ENCODE measurements at places on chromosomes 1 and 21.
A peak's percentile ranks its signal among the peaks of the same experiment; 100 is the strongest.

- peak; percentile 66 for DNase-seq
These were observed 600 bp downstream of the CLK2 start for GRCh38 chr1:155272466-155273342.

DNA sequence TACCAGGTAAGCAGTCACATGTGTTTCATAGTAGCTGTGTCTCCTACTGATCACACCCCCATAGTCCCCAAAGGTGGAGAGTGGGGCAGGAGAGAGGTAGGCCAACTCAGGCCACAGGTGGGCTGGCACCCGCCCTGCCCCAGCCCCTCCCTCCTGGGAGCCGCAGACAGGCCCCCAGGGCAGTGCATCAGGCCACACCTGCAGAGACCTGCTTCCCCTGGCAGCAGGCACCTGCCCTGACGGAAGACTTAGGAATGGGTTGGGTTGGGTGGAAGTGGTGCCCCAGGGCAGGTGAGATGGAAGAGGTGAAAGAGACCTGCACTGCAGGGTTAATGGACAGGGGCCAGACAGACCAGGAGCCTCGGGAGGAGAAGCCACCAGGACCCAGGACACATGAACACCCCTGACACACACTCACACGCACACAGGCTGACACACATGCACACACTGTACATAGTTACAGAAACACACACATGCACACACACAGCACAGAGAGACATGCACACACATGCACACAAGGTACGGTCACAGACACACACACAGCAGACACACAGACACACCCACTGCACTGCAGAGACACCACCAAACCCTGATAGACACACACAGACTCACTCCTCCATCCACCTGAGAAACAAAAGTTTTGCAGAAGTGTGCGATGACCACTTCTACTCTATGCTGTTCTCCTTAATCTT, 1.7 kb upstream of the COL18A1 start:
- DNase-seq, result no peak

GRCh38 chr1:150001415-150001814, 9.1 kb downstream of the OTUD7B start:
- DNase-seq, result no peak

GRCh38 chr1:228284521-228284920, 76.7 kb downstream of the OBSCN start:
- DNase-seq, result no peak

DNA sequence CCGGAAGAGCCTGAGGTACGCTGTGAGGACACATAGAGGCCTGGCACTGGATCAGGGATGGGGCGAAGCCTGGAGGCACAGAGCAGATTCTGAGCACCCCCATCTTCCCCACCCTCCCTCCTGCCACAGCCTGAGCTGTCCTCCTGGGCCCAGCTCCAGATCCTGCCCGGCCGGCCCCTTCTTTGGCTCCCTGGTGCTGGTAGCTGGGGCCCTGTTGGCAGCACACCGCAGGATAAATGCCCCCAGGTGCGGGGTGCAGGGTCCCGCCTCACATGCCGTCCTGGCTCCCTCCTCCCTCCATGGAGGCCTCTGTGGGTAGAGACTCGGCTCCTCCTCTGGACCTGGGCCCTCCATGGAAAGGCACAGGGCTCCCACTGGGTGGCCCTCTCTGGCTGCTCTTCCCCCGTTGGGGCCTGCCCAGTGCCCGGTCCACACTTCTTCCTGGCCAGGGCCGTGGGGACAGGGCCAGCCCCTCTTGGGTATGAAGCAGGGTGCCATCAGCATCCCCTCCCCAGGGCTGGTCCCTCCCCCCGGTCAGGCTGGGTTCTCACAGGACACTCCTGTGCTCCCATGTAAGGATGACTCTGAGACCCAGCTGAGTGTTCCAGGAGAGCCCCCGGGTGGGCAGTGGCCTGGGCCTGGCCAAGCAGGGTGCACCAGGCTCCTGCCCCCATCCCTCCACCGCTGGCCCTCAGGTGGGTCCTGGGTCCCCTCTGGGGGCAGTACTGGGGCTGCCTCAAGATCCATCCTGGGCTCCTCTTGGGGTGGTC, 1.1 kb upstream of the OBSCN start:
- no peak for DNase-seq

- DNase-seq, result no peak
These were observed 40.2 kb upstream of the PARP1 start for GRCh38 chr1:226447932-226448665.

DNA sequence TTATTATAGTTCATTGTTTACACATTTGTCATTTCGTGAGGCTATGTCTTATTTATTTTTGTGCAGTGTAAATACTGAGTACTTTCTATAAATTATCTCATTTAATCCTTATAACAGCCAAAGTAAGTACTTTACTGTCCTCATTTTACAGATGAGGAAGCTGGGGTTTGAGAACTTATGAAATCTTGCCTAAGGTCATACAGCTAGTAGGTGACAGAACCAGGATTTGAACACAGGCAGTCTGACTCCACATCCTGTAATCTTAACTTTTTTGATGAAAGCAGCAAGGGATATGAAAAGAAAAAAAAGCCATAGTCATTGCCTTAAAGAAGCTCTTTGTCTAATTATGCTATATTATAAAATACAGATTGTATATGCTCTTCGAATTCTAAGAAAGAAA, 107.1 kb upstream of the BMP8A start:
- no peak for DNase-seq

DNA sequence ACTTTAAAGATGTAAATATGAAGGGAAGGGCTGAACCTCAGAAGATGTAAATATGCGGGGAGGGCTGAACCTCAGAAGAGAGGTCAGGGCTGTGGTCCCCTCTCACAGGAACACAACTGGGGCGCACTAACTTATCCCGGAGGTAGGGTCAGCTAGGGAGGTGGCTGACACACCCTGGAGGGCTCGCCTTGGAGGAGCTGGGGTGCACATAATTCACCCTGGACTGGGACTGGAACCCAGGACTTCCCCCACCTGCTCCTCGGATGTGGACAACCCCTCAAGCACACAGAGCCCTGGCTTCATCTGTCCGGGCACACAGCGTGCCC, 13.9 kb upstream of the TTC39A start:
- no peak for DNase-seq

GRCh38 chr21:30758306-30758705, 3.1 kb upstream of the KRTAP21-1 start:
- no peak for DNase-seq

GRCh38 chr1:36383240-36383639, 2.5 kb downstream of the STK40 start:
- DNase-seq, result no peak

DNA sequence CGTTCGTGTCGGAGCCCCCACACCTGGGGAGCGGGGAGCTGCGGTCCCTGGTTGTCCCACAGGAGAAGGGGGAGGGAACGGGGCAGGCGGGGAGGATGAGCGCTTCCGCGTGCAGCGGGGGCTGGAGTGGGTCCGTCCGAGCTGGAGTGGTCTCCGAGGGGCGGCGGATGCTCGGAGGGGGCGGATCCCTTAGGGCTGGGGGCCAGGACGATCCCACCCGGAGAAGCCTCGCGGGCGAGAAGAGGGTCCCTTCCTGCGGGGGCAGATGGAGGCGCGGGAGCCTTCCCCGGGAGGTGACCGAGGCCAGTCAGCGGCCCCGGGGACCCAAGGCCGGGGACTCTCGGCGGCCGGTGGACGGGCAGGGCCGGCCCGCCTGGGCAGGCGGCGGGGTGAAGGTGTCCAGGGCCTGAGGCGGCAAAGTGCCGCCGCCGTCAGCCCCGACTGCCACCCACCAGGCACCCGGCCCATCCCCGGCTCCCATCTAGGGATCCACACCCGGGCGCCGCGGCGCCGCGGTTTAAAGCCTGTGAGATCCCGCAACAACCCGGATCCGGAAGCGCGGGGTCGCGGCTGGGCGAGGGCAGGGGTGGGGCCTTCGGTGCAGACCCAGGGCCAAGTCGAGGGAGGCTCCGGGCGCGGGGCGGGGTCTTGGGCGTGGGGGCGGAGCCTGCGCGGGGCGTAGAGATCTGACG, 5.3 kb upstream of the CCDC27 start:
- DNase-seq, result peak; percentile 73

- DNase-seq, result no peak
These were observed 6.6 kb upstream of the PDE9A start for GRCh38 chr21:42646836-42647235.

GRCh38 chr1:110477445-110477957, 26.6 kb downstream of the PROK1 start:
- DNase-seq, result no peak

DNA sequence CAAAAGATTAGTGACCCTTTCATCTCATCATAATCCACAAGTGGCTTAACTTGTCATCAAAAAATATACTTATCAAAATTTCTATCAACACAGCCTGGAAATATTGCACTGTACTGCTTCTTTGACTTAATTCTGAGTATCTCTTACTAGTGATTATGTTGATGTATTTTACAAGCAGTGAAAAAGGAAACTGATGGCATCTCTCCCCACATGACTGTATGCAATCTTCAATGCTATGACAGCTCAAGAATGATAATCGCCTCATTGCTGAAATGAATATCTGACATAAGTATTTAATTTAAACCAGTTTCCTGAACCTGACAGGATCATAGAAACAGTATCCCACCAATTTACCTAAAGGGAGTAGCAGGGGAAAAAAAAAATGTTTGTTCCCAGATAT, 79.5 kb downstream of the DPYD start:
- DNase-seq, result no peak

DNA sequence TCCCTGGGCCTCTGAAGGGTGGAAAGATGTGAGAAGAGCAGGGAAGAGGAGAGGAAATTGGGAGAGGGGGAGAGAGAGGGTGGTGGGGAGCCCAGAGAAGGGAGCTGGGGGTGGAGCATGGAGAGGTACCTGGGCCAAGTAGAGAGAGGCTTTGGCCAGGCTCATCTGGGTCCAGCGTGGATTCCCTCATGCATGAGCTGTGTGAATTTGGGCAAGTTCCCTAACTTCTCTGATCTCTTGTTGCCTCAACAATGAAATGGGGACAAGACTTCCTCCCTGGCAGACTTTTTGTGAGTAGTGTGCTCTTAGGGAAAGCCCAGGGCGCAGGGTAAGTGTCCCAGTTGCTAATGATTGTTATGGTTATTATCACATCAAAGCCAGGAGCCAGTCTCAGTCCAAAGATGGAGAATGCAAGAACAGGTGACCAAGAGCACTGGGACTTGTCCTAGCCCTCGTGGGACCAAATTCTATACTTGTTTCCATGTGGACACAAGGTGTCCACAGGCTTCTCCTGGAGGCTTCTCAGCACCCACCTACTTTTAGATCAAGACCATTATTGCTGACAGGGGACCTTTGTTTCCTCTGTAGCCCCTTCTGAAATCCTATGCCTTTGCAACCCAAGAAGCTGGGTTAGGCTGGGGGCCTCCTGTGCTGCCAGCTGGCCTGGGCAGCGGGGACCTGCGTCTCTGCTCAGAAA, 13.9 kb downstream of the IL6R start:
- no peak for DNase-seq

DNA sequence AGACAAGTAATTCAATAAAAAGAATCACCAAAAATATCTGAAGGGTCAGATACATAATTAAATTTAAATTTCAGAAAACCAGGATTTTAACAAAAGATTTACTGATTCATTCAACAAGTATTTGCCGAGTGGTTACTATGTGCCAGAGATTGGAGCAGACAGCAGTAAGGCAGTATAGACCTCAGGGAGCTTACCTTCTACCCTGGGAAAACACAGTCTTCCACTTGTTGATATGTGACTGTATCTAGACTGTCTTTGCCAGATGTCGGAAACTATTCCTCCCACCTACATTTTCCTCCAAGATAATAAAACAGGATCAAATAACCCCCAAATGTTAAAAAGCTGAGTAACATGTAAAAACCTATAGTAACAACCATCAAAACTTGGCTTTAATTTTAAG, 6.2 kb downstream of the HNRNPR start:
- peak; percentile 15 for DNase-seq

DNA sequence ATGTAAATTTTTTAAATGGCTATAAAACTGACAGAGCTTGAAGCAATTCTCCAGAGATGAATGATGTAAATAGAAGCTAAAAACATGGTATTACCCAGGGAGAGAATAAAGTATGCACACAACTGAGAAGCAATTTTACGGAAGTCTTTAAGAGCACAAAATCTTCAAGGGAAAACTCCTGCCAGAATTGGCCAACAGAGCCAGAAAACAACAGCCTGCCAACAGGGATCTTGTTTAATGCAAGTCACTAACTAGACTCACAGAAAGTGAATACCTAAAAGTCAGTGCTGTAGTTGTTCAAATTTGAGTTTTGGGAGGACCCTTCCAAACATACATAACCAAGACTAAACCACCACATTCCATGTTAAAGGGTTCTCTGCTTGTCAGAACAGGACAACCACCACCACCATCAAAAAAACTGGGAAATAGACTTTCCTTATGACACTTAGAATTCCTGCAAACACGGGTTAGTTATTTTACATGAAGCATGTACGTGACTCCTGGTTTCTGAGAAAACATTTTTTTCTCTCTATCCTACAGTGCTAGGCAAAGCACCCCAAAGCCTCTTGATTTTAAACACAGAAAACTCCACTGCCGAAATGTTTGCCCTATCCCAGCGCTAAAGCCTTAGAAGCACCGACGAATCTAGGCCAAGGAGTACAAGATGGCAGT, 1.6 kb downstream of the EPS15 start:
- DNase-seq, result peak; percentile 3

DNA sequence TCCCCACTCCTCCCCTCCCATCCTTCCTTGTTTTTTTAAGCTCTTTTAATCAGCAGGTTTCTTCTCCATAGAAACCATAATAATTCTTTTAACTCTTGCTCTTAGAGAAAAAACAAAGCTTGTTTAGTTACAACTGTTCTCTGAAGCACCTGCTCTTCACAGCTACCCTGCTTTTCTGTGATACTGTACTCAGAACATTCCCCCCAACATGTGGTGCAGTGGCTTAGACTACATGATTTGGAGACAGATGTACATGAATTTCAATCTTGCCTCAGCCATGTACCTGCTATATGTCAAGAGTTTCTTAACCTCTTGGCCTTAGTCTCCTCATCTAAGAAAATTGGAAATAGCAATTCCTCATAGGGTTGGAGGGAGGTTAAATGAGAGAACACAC, 33.5 kb downstream of the LAMC2 start:
- DNase-seq, result no peak

DNA sequence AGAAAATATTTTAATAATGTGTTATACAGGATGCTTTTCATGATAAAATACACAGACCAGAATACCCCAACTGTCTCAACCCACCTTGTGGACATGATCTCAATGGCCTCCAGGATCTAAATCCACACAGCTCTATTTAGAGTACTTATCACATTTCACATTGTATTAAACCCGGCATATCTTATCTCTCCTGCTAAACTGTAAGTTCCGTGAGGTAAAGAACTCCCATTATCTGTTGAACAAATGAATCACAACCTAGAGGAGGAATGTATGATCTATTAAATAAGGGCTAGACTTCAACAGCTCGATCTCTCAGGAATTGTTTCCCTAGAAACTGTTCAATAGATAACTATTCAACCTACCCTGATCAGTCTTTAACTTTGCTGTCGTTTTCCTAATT, 6.9 kb downstream of the ETV3 start:
- DNase-seq, result no peak
